ENCODE measurements at places on chromosomes 1 and 21.

DNA sequence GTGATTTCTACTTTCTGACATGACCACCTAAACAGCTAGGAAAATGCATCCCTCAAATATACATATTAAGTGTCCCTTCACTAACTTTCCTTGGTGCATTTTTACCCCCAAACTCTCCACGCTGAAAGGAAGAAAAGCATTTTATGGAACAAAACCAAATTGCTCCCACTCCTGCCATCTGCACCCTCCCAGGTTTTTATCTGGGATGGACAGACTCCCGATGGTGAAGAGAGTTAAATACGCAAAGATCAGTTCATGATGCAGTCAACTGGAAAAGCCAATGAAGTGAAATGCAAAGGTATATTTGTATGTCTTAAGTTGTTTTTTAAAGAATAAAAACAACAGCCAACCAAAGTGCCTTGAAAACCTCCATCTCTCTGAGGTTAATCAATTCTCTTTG, 2.7 kb downstream of the DSTYK start:
- no peak for DNase-seq

- no peak for DNase-seq
These were observed 1.4 kb upstream of the KRTAP10-2 start for GRCh38 chr21:44552681-44553080.

GRCh38 chr1:161899091-161899490, 124.6 kb downstream of the OLFML2B start:
- DNase-seq: no peak

- no peak for DNase-seq
These were observed 41.2 kb downstream of the OMA1 start for GRCh38 chr1:58505286-58505685.

DNA sequence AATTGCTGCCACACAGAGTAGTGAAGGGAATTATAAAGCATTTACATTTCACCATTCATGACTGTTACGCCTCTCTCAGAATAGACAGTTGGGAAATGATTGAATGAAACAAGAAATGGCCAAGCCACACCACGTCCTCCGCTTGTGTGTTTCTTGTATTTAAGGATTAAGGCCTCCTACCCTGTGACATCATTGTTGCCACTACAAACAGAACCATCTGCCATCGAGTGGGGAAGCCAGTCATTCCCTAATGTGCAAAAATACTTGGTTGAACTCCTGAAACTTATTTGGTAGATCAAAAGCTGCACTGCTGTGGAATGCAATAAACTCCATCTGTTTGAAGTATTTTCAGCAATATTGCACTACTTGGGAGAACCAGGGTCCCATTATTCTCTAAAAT, 99.0 kb upstream of the C1orf105 start:
- DNase-seq: no peak

- DNase-seq: no peak
These were observed 3.3 kb upstream of the IRF2BP2 start for GRCh38 chr1:234613128-234613875.

- DNase-seq: no peak
These were observed 2.8 kb downstream of the EFNA1 start for GRCh38 chr1:155130272-155131006.

GRCh38 chr1:67460676-67461500, 30.7 kb upstream of the SERBP1 start:
- no peak for DNase-seq

DNA sequence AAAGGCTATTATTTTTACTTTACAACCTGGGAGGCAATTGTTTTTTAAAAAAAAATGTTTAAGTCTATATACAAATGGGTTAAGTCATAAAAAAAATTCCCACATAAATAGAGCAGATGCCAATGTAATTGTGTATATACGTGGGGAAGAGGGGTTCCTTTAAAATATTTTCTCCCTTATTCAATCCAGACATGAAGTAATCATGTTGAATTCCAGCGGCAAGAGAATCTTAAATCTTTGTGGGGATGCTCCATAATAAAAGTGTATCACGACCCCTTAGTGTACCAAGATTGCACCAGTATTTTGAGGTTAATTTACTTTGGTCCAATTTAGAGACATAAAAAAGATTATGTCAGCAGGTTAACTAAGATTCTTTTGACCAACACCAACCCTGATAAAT, 62.1 kb downstream of the ARID4B start:
- DNase-seq: no peak

DNA sequence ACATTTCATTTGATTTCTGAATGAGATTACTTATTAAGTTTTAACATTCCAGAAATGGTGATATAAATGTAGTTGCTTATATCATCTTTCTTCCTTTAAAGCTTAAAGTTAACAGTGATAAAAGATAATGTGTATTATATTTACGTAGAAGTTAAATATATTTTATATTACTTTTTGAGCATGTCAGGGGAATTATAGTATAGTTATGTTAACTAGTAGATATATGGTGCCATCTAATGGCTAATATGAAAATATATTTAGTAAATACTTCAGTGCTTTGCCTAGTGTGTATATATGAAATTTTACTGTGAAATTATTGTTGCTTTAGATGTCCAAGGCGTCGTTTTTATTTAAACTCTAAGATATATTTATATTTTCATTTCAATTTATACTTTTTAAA, 51.5 kb downstream of the SYT14 start:
- no peak for DNase-seq

- no peak for DNase-seq
These were observed 29.7 kb downstream of the PBX1 start for GRCh38 chr1:164588516-164589341.

- no peak for DNase-seq
These were observed 10.8 kb downstream of the CFAP45 start for GRCh38 chr1:159889202-159889601.

- no peak for DNase-seq
These were observed 102.8 kb downstream of the CLIC6 start for GRCh38 chr21:34771512-34772028.

DNA sequence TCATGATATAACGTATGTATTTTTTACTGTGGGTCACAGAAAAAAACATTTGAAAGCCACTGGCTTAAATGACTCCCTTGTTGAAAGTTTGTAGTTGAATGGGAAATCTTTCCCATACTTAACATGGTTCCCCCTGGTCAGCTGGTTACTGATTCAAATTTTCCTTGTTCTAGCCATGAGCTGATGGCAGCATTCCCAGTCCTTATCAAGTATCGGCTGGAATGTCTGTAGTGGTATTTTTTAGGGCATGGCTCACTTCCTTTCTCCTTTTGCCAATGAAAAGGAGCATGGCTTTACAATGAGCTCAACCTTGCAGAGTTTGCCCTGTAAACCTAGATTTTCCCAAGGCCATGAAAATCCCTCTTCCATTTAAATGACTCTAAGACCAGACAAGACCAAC, 55.7 kb downstream of the GIPC2 start:
- no peak for DNase-seq

DNA sequence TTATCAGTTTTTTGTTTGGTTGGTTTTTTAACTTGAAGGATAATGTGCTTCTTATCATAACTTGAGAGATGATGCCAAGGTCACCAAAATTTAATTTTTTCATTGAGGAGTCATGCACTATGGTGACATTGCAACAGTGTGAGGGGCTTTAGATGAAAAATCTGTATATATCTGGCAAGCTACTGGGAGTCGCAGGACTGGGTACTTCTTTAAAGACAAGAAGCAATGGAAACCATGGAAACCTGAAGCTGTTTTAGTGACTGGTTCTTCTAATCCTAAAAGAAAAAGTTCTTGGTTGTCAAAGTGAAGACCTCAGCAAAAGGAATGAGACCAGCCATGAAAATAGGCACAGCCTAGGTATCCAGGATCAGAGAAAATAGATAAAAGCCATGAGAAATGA, 31.1 kb downstream of the ZC3H11B start:
- no peak for DNase-seq

DNA sequence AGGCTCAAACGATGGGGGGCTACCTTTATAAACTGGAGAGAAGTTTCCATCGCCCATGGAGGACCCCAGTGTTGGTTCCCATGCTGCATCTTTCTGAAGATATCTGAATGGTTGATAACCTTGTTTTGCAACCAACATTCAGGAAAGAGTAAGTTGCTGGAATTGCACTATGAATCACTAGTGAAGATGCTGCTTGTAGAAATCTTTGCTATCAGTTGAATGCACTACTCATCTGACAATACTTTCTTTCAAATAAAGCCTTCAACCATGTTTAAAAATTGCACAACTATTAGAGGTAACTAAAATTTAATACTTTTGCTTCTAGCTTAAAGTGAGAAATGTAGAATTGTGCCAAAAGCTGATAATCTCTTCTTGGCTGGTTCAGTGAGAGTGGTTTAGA, 86.8 kb upstream of the HIVEP3 start:
- no peak for DNase-seq

DNA sequence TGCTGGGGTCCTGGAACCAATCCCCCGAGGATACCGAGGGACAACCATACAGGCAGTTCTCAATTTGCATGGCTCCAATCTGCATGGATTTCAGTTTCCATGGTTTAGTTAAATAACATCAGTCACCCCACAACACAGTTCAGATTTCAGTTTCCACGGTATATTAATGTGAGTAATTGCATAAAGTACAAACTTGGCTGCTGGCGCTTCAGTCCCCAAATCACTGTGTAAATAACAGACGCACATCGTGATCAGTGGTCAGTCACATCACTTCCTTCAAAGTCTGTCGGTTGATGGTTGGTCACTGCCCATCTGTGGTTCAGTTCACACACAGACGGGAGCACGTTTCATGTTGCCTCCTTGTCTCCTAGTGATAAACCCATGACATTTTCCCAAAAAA, 66.4 kb upstream of the LPGAT1 start:
- no peak for DNase-seq
